ENCODE measurements at places on chromosomes 5 and 9.
A peak's percentile ranks its signal among the peaks of the same experiment; 100 is the strongest.

DNA sequence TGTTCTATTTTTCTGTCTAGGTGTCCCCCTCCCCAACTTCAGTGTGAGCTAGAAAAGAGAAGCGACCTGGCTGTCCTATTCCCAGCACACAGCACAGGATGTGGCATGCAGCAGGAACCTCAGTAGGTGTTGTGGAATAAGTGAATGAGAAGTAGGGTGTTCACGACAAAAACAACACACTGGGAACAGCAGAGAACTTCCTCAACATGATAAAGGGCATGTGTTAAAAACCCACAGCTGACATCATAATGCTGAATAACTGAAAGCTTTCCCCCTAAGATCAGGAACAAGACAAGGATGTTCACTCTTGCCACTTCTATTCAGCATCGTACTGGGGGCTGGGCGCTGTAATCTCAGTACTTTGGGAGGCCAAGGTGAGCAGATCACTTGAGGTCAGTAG lies 155.6 kb upstream of the ZNF618 start:
- no peak for DNase-seq

- no peak for DNase-seq
These were observed 71.5 kb upstream of the EQTN start for GRCh38 chr9:27368316-27368985.

DNA sequence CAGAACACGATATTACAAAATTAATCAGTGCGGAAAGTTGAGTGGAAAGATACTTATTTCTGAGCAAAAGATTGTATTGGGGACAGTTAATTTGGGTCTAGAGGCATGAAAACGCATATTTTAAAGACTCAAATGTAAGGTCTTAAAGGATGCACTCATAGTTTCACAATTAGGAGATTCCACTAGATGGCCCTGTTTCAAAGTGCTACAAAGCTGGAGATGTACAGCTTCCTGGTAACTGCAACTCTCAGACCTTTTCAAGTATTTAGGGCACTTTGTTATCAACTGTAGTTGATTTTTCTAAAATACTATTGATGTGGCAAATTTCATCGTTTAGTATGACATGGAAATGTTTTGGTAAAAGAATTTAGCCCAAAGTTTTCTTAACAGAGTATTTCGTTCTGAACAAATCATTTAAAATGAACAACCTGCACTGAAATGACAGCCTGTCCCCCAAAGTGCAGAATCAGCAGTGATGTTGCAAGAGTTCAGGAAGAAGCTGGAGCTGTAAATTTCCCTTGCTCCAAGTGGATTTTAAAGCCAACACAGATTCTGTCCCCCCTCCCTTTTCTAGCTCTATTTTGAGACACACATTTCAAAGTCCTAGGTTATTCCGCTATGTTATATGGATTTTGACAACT lies 16.2 kb upstream of the NDUFB6 start:
- DNase-seq = peak; percentile 11

DNA sequence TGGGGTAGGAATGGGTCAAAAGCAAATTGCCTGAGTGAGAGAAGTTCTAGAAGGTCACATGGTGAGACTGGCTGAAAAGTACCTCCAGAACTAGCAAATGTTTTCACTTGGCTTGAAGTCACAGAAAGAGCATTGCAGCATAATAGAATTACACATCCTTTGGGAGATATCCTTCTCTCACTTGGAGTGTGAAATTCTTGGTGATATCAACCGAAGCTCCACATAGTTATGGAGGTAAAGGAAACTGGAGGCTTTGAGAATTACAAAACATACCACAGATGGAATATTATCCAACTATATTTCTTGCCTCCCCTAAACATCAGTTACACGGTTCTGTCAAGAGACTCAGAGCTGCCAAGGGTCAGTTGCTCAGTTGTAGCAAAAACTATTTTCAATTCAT lies 182.4 kb downstream of the SEMA5A start:
- no peak for DNase-seq

DNA sequence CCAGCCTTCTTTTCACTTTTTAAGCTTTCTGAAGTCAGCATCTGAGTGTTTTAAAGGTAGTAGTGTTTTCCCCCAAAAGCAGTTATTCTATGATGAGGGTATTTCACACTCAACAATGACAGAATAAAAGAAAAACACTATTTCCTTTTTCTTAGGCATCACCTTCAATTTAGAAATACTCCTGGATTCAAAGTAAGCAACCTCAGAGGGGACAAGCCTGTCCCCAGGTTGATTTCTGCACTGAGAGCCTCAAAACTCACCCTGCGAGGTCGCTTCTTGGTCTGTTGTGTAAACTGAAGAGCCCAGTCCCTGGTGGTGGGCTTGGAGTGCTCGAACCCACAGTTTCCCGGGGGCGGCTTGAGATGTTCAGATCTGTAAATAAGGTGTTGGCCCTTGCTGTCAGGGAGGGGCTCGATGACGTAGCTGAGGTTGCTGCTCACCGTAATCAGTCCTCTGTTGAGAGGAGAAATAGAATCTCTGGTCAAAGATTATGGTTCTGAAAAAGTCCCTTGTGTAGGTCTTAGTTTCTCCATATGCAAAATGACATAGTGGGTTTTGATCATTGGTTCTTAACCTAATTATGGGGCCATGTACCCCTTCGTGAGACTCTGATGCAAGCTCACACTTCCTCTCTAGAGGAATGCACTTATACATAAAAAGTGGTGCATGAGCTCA lies 55.9 kb downstream of the ADAM19 start:
- DNase-seq = no peak

GRCh38 chr5:75612901-75613300 lies 1.6 kb downstream of the ANKDD1B start:
- no peak for DNase-seq
